Stimulated activated CD4-positive, alpha-beta T cell treated with anti-CD3 and anti-CD28 coated beads, Interleukin-4, amount 100 ng/mL, for 48 hours (primary cell): ENCODE measurements at places on chromosomes 5 and 9.

DNA sequence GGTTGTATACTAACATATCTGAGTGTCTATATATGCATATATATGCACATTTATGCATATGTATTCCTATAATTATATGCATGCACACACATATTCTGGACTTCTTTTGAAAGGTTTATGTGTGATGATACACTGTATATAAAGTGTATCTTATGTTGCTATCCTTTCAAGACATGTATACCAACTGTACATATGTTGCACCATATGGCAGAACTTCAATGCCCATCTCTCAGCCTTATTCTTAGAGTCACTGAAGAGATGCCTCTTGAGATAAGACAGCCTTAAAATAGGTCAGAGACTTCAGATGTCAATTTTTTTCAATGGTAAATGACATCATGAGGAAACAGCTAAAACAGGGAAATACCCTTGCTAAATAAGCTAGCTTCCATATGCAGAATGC, 461.4 kb downstream of the SPATA31D1 start:
- no peak for DNase-seq

- DNase-seq, result no peak
Measured at GRCh38 chr5:38468202-38468673, 88.2 kb downstream of the LIFR start.

DNA sequence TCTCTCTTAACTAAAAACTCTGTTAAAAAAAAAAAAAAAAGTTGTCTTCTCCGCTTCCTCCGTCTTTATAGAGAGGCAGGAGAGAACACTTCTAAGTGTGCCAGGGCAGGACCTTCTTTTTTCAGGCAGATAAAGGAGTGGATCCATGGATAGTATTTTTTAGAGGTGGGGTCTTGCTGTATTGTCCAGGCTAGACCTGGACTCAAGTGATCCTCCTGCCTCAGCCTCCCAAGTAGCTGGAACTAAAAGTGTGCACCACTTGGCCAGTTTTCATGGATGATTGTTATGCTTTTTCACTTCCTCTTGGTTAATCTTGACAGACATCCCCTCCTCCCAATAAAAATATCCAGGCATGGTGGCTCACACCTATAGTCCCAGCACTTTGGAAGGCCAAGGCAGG, 20.0 kb upstream of the GNE start:
- DNase-seq, result no peak

- no peak for DNase-seq
Measured at GRCh38 chr5:169960659-169961058, 19.6 kb downstream of the INSYN2B start.

DNA sequence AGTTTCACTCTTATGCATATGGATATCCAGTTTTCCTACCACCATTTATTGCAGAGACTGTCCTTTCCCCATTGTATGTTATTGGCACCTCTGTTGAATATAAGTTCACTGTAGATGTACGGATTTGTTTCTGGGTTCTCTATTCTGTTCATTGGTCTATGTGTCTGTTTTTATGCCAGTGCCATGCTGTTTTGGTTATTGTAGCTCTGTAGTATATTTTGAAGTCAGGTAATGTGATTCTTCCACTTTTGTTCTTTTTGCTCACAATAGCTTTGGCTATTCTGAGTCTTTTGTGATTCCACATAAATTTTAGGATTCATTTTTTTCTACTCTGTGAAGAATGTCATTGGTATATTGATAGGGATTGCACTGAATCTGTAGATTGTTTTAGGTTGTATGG, 26.1 kb upstream of the CCNB1 start:
- no peak for DNase-seq

GRCh38 chr5:155278532-155278931, 265.0 kb downstream of the KIF4B start:
- DNase-seq, result no peak
